ENCODE measurements at places on chromosomes 5 and 9.

DNA sequence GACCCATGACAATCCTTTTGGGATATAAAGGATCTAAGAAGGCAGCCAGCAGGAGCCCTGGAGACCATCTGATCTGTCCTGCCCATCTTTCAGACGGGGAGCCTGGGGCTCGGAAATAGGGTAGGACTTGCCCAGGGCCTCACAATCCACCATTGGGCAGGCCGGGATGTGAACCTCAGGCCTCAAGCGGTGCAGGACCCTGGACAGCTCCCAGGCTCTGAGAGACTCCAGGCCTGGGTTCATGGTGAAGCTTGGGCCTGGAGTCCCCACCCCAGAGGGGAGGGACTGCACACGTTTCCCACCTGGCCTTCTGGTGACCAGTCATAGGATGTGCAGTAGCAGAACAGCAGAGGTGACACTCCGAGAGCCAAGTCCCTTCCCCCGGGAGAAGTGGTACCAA lies 36.6 kb upstream of the RAPGEF1 start:
- no peak for DNase-seq

DNA sequence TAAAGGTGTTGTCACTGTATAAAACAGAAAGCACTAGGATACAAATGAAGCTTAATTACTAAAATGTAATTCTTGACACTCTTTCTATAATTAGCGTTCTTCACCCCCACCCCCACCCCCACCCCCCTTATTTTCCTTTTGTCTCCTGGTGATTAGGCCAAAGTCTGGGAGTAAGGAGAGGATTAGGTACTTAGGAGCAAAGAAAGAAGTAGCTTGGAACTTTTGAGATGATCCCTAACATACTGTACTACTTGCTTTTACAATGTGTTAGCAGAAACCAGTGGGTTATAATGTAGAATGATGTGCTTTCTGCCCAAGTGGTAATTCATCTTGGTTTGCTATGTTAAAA lies 43.8 kb downstream of the NDFIP1 start:
- DNase-seq, result no peak

- no peak for DNase-seq
Observed at GRCh38 chr5:175516933-175517823, 38.8 kb downstream of the SFXN1 start.

GRCh38 chr9:111937301-111937700 lies 40.7 kb downstream of the UGCG start:
- DNase-seq, result no peak

GRCh38 chr5:94240596-94240992 lies 377.8 kb downstream of the KIAA0825 start:
- no peak for DNase-seq

DNA sequence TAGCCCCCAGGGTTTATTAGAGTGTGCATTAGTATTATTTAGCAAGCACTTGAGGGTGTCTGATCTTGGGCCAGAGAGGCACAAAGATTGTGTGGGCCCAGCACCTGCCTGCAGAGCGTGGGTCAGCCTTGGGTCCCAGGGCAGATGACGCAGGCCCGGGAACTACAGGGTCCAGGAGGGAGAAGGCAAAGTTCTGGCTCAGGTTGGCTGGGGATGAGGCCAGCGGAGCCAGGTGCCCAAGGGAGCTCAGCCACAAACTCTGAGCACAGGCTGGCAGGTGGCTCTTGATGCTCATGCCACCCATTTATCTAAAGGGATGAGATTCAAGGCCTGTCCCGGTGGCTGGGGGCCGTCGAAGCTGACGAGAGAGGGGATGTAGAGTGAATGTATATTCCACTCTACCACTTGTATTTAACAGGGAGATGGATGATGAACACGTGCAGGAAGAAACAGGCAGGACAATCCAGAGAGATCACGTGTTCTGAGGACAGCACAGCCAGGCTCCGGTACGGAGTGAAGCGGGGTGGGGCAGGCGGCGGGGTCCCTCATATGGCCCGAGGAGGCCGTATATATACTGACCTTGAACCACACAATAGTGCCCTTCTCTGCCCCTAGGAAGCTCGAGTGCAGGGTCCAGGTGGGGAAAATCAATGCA lies 818 bp upstream of the OBP2A start:
- no peak for DNase-seq

DNA sequence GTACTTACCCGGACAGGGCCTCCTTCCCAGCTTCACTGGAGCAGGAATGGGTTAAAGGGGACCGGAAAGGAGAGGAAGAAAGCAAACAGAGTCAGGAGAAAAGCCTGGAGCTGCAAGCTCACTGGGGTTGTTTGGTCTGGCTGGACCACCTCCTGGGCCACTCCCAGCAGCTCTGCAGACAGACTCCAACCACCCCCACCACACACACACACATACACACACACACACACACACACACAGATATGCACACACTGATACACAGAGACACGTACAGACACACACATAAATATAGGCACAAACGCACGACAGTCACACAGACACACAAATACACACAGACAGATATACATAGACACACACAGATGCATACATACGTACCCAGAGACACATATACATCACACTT lies 34.9 kb upstream of the SYNPO start:
- no peak for DNase-seq

GRCh38 chr5:93421987-93422401 lies 159.0 kb downstream of the NR2F1-AS1 start:
- no peak for DNase-seq
